ENCODE measurements at places on chromosomes 11 and 22.

GRCh38 chr11:7381937-7382336 is 103.4 kb upstream of the OLFML1 start:
- no peak for DNase-seq

GRCh38 chr11:88307749-88308425 is 29.6 kb downstream of the CTSC start:
- no peak for DNase-seq

DNA sequence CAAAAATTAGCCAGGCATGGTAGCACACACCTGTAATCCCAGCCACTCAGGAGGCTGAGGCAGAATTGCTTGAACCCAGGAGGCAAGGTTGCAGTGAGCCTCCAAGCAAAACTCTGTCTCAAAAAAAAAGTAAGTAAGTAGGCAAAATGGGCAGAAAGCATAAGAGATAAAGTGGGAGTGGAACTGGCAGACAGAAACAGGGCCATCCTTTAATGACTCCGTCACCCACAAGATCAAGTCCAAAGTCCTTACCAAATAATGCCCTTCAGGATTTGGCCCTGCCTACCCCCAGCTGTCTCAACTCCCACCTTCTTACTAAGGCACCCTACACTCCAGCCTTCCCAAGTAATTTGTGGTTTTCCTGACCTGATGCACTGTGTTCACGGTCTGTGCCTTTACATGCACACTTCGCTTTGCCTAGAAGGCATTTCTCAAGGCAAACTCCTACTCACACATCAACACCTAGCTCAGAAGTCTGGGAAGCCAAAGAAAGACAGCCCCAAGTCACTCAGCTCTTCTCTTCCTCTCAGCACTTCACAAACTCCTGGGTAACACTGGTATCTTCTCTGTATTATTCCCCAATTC is 6.1 kb downstream of the MAPK1 start:
- no peak for DNase-seq

DNA sequence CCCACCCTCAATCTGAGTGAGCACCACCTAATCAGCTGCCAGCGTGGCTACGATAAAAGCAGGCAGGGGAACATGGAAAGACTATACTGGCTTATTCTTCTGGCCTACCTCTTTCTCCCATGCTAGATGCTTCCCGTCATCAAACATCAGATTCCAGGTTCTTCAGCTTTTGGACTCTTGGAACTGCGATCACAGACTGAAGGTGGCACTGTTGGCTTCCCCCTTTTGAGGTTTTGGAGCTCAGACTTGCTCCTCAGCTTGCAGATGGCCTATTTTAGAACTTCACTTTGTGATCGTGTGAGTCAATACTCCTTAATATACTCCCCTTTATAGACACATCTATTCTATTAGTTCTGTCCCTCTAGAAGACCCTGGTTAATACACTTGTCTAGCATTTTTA is 543.7 kb upstream of the RAG2 start:
- no peak for DNase-seq

- no peak for DNase-seq
These were observed 24.7 kb upstream of the AKIP1 start for GRCh38 chr11:8886322-8886721.

- DNase-seq, result peak; percentile 21
These were observed 64.8 kb downstream of the STIM1 start for GRCh38 chr11:3920148-3920852.

- DNase-seq, result no peak
These were observed 70.1 kb downstream of the PDE3B start for GRCh38 chr11:14713496-14714244.

GRCh38 chr22:44390613-44390970 is 77.8 kb upstream of the SHISAL1 start:
- DNase-seq, result no peak

- no peak for DNase-seq
These were observed 60.8 kb downstream of the SOX6 start for GRCh38 chr11:16295592-16295991.

GRCh38 chr11:125351033-125351867 is 144.8 kb downstream of the FEZ1 start:
- no peak for DNase-seq

DNA sequence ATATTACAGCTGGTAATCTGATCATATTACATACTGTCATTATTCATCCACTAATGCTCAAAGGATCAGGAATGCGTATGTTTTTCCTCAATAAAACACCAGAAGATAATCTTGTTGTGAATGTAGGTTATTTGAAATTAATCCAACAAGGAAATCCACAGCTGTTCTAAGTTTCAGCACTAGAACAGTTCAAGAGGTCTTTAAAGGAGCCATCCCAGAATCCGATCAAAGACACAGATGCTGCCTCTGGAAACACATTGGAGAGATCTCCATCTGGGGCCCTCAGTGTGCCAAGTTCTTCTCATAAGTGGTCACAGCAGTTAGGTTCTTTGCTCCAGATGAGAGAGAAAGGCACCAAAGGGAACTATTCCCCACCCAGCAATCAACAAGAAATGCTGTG is 1955.1 kb upstream of the RAG2 start:
- no peak for DNase-seq

GRCh38 chr11:17846852-17847453 is 112.4 kb downstream of the KCNC1 start:
- no peak for DNase-seq

DNA sequence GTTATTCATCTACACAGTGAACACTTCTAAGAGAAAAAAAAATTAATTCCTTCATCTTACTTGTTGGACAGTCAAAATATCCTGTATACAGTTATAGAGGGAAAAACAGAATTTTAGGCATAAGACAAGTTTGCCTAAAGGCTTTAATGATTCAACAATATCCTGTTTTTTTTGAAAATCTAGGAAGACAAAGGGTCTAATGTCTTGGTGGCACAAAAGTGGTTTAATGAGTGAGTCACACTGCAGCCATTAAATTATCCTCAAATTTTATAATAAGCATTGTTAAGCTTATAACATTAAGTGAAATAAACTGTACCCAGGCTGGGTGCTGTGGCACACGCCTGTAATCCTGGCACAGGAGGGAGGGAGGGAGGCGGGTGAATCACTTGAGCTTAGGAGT is 72.9 kb downstream of the GAB2 start:
- DNase-seq, result no peak

- DNase-seq, result no peak
These were observed 78.6 kb downstream of the ME3 start for GRCh38 chr11:86593833-86594232.

- no peak for DNase-seq
These were observed 41.5 kb downstream of the TRMU start for GRCh38 chr22:46376908-46377524.

- DNase-seq, result no peak
These were observed 1.1 kb downstream of the HYOU1 start for GRCh38 chr11:119055901-119056300.

- DNase-seq, result no peak
These were observed 322.7 kb upstream of the ISX start for GRCh38 chr22:34743110-34743751.

DNA sequence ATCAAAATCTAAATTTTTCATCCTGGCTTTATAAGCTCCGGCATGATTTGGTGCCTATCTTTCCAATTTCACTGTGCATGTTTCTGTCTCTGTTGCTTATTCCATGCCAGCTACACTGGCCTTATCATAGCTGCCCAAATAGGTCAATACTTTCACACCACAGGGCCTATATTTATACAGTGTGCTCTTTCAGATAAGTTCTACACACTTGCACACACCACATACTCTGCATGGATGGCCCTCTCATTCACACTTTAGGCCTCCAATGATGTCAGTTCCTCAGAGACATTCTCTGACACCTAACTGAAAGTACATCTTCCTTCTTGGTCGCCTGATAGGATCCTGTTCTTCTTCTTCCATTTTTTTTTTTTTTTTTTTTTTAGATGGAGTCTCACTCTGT is 7.0 kb downstream of the ALG8 start:
- no peak for DNase-seq

- DNase-seq, result no peak
These were observed 8.3 kb upstream of the PIM3 start for GRCh38 chr22:49951986-49952896.

- DNase-seq, result no peak
These were observed 8.2 kb downstream of the ARRB1 start for GRCh38 chr11:75342966-75343870.

GRCh38 chr22:46792841-46793261 is 30.4 kb downstream of the TBC1D22A start:
- no peak for DNase-seq

DNA sequence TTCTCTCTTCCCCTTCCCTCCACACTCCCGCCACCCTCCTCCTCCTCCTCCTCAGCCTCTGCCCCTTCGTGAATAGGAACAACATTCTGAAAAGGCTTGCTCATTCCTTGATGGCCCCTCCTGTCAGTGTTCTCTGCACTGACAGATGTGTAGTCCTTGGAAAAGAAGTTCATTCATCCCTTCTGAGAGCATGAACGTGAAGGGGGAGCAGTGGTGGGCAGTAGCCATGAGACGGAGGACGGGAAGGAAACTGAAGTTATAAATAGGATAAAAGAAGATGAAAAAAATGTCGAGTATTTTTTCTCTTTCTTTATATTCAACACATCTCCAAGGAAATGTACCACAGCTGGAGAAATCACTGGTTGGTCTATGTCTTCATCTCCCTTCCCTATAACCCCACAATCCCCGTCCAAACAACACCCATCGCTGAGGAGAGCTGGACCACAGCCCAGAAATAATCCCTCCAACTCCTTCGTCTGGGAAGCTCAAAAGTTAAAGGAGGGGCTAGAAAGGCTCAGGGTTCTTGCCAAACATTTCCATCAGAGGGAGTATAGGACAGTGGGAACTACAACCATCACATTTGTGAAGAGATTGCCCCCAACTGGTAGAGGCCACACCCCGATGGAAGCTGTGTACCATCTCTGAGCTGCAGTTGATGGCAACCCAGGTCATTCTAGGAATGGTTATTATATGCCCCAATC is 33.5 kb downstream of the ETS1 start:
- no peak for DNase-seq

GRCh38 chr11:126930091-126930841 is 70.3 kb downstream of the KIRREL3 start:
- no peak for DNase-seq

DNA sequence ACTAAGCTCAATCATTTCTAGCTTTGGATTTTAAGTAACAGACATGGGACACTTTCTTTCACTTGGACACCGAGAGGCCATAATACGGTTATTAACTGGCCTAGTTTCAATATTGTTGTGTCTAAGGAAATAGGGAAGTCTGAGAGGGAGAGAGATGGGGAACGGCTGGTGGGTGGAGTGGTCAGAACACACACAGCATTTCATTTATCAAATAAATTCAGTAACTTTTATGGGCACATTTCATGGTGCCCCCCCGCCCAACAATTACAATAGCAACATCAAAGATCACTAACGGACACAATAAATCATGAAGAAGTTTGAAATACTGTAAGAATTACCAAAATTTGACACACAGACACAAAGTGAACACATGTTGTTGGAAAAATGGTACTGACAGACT is 10.7 kb downstream of the PRPF19 start:
- no peak for DNase-seq

- no peak for DNase-seq
These were observed 41.5 kb upstream of the CADM1 start for GRCh38 chr11:115545581-115546210.

Data from stimulated activated CD4-positive, alpha-beta T cell treated with anti-CD3 and anti-CD28 coated beads, Interleukin-15, amount 100 ng/mL, for 1 hour (primary cell).